Stimulated activated CD4-positive, alpha-beta T cell treated with anti-CD3 and anti-CD28 coated beads, Interleukin-4, amount 100 ng/mL, for 24 hours (primary cell): ENCODE measurements at places on chromosomes 5 and 9.
A peak's percentile ranks its signal among the peaks of the same experiment; 100 is the strongest.

DNA sequence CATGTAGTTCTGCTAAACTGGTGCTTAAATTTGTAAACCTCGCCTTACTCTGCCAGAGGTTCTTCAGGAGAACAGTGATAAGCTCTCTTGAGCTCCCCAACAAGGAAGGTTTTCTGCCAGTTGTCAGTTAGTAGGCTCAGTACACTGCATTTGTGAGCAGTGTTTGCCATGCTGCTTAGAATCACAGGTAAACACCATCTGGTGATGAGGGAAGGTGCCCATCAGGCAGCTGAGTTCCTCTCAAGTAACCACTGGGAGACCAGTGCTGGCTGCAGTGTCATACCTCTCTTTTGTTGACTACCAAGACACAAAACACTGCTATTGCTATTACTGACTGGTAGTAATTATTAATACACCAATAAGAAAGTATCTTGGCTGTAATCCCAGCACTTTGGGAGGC, 186.2 kb upstream of the OTULINL start:
- no peak for DNase-seq

- peak; percentile 36 for DNase-seq
Measured at GRCh38 chr9:129414377-129414992, 206.4 kb downstream of the C9orf50 start.

GRCh38 chr9:135374591-135374990, 105.0 kb upstream of the PPP1R26 start:
- DNase-seq: no peak

DNA sequence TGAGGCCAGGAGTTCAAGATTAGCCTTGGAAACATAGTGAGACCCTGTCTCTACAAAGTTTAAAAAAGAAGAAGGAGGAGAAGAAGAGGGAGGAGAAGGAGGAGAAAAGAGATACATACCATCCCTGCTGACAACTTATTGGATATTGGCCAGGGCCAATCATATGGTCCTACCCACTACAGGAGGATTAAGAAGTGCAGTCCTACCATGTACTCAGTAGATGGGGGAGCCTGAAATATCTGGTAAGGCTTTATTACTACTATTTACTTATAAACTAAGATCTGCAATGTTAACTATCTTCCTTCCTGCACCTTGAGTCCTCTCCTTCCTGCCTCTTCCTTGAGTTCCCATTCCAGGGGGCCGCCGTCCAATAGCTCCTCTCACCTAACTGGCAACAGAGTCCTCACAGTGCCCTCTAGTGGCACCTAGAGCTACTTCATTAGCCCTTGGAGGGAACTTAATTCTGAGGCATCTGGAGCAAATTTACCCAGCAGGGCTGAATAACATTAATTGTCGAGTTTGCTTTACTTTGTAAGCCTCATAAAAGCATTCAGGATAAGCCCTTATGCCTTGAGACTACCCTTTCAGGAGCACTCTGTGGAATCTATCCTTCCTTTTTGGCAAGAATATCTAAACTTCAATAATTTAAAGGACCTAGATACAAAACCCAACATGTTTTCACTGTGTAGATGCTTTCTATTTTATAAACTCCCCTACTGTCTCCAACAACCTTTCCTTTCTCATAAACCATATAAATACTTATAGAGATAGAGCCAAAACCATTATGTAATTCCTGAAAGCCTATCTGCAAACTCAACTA, 39.1 kb upstream of the RANBP6 start:
- DNase-seq: peak; percentile 70

DNA sequence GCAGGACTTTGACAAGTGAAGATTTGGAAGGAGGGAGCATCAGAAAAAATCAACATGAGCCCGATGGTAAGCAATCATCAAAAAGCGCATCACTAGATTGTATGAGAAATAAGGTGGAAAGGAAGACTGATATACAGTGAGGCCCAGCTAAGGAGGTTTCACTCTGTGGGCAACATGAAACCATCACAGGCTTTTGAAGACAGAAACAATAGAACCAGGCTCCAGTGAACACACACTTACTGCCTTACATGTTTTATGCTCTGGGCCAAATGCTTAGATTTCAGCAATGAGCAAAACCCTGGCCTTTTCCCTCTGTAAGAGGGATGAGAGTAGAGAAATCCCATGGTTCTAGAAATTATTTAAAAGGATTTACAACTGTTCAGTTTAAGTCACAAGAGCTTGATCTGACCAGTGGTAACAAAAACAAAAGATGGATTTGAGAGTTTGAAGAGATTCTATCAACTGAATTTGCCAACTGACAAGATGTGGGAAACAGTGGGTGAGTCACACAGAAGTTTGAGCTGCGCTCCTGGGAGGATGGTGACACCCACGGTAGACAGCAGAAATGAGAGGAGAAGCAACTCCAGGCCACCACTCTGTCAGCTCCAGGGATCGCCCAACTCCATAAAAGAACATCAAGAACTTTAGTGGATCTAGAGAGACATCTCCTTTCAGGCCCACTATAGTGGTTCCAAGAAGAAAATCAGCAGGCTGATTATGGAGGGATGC, 261.8 kb downstream of the MCTP1 start:
- no peak for DNase-seq

GRCh38 chr5:873328-873727, 19.3 kb downstream of the BRD9 start:
- DNase-seq: no peak

DNA sequence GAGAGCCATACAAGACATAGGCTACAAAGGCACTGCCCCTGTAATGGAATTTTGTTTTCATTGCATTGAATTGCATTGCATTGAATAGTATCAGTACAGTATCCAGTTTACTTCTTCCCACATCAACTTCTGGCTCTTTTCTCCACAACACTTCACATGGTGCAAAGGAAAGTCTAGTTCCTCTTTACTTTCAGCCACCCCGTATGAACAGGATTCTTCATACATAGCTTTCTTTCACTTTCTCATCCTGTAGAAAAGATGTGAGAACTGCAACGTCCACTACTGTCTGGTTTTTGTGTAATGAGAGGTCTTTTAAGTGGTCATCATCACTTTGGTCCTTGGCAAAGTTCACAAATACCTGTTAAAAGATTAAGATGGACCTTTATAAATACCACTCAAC, 20.2 kb downstream of the NIPSNAP3B start:
- no peak for DNase-seq

DNA sequence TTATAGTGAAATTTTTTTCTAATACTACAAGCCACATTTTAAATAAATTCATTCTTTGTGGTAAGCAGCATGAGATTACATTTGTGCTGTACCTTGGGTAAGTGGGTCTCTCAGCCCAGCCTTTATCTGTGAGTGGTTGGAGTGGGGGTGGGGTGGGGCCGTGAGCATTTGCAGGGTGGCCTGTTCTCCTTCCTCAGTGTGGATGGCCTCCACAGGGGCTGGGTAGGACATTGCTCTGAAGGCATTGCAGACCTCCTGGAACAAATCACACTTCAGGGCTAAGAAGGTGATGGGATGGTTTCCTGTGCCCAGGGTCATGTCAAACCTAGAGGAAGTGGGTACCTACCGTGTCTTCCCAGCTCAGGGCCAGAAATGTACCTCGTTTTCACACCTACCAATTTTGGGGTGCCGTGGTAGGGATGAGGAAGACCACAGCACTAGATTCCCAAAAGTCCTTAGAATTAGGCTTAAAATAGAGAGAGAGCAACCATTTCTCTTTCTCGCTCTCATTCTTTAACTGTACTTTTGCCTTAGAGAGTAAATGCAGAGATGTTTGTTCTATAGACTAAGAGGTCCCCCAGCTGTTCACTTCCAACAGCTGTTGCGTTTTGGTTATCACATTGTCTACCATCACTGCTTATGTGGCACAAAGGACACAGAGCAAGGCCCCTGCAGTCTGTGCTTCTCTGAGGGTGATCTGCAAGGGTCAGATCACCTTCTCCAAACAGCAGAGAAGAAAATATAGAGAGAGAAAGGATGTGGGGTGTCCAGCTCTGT, 83.4 kb upstream of the CTSL start:
- DNase-seq: no peak
